T47D (cell line): ENCODE measurements at places on chromosomes 1 and 21.
A peak's percentile ranks its signal among the peaks of the same experiment; 100 is the strongest.

- no peak for DNase-seq
Observed at GRCh38 chr1:210254298-210254697, 21.7 kb downstream of the SERTAD4 start.

GRCh38 chr1:41504114-41505035, 19.9 kb upstream of the EDN2 start:
- no peak for DNase-seq

DNA sequence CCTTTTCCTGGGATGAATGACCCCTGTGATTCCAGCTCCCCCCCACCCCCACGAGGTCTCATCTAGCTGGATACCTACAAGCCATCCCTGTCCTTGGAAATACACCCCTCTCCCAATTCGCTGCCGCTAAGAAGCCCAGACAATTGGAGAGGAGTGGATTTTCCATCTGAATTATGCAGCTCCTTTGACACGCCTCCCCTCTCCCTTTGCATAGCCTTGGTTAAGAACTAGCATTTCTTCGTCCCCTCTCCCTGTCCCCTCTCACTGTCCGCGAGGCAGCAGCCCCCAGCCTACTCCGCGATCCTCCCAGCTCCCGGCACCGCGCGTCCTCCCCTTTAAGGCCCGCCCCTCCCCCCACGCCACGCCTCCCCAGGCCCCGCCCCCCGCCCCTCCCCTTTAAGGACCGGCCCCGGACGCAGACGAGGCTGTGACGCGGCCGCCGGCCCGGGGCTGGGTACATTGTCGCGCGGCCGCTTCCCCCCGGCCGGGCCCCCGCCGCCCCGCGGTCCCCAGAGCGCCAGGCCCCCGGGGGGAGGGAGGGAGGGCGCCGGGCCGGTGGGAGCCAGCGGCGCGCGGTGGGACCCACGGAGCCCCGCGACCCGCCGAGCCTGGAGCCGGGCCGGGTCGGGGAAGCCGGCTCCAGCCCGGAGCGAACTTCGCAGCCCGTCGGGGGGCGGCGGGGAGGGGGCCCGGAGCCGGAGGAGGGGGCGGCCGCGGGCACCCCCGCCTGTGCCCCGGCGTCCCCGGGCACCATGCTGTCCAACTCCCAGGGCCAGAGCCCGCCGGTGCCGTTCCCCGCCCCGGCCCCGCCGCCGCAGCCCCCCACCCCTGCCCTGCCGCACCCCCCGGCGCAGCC, at the start of gene MAPKAPK2:
TSS of gene MAPKAPK2 (plus strand) at position 428 of the 856 bp plus-strand sequence. CDS start at position 753, 325 bp downstream.
- DNase-seq: peak; percentile 81

DNA sequence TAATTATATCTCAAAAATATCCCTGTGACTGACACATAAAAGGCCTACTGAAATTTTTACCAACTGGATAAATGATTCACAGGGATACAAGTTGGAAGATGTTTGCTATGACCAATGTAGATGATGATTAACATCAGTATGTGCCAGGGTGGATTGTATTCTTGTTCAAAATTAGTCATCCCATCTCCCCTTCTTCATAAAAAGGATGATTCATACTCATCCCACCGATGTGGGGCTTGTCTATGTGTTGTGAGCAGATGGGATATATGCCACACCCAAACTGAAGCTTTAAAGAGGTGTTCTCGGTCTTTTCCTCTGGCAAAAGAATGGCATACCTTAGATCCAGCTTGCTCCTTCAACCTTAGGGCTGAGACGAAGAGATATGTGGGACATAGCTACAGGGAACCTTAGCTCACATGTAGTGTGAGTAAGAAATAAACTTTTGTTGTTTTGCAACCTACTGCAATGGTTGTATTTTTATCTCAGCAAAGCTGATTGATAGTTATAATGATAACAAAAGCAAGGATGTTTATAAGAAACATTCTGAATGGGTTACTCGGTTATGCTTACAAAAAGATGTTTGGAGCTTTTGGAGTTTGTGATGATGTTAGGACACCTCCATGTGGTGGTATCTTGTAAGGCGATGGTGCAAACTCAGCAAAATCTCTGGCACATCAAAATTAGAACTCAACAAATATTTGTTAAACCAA, 29.4 kb downstream of the SPATA17 start:
- peak; percentile 46 for DNase-seq

DNA sequence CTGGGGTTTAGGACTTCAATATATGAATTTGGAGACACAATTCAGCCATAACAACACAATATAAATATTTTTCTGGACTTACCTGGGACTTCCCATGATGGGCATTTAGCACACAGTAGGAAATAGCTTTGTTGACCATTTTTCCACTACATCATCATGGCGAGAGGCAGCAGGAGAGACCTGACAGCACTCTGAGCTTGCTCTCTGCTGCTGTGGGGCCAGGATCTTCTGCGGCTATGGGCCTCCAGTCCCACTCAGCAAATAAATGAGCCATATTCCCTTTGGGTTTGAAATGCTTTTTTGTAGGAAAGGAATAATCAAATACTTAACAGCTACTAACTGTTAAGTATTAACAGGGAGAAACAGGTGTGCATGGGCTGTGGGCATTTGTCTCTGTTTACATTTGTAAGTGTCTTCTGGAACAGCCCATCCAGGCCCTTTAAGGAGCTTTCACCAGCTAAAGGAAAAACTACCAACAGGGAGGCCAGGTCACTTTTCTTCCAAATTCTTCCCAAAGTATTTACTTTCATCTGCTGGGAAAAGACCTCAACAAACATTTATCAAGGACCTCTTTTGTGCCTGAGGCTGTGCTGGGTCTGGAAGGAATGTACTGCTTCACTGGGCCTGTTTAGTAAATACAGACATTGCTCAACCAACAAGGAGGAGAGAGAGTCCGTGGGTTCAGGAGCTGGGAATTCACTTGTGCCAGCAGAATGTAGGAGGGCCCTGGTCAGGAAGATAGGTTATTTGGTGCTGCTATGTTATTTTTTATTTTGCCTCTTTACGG, 133.2 kb downstream of the LRIG2 start:
- no peak for DNase-seq

DNA sequence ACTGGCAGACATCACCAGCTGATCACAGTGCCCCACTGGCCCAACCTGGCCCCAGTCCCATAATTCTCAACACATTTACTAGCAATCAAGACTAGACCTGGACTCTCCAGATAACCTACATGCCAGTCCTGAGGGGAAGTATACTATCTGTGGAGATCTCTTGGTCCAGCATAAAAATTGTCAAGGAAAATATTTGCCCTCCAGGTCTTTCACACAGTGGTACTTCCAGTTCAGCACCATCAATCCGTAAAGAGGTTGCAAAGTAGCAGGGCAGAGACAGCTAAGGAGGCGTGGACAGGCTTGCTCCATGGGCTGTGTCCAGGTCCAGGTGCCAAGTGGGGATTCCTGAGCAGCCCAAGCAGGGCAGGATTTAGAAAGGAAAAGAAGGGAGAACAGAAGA, 143.6 kb upstream of the BACE2 start:
- DNase-seq: peak; percentile 87

- DNase-seq: no peak
Observed at GRCh38 chr1:222785529-222785928, 29.3 kb upstream of the DISP1 start.

DNA sequence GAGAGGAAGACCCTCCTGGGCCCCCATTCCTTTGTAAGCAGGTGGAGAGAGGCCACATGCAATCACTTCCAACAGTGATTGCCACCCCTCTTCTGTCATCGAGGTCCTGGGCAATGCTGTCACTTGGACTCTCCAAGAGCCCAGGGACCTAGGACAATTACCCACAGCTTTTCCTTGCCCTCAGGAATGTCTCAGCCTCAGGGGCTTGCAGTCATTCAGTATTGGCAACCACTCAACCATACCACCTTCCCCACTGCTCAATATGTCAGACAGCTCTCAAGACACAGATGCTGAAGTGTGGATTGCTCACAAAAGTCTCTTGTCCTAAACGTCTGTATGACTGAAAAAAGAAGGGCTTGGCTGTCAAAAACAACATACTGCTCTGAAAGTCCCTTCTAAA, 87.8 kb downstream of the PTPN14 start:
- no peak for DNase-seq

- DNase-seq: no peak
Observed at GRCh38 chr1:220371324-220371723, 99.1 kb upstream of the RAB3GAP2 start.

- no peak for DNase-seq
Observed at GRCh38 chr1:159187647-159188374, 16.4 kb downstream of the CADM3 start.

DNA sequence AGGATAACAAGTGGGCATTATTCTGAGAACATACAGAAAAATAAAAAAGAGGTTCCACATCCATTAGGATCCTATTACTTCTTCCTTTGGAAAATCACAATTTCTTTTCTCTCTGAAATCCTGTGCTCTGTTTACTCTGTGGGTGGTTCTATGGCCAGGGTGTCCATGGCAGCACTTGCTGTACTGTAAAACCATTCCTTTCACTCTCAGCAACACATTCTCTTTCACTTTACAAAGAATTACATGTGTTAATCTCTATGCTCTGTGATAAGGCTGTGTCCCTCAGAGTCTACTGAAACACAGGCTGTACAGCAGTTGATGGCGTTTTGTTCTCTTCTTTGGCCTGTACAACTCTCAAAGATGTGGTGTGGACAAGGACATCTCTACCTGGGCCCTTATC, 524.1 kb downstream of the PTBP2 start:
- DNase-seq: no peak

DNA sequence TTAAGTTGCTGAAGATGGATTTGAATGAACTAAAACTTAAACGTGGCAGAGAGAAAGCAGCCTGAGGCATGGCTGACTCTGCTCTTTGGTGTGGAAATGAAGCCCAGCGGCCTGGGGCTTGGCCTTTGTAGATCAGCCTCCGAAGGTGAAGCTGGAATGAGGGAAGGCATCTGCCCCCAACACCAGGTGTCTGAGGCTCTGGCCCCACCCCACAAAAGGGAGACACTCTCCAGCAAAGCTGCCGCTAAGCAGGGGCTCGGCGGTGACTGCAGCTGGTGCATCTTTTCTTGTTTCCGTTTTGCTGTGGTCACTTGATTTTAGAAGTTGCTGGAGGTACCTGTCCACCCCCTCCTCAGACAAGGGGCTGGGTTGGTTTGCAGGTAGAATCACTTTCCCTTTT, 38.2 kb upstream of the NID1 start:
- DNase-seq: no peak

GRCh38 chr1:9596415-9597123, 7.9 kb downstream of the TMEM201 start:
- no peak for DNase-seq

GRCh38 chr1:229047840-229048620, 222.9 kb upstream of the RAB4A start:
- DNase-seq: no peak

DNA sequence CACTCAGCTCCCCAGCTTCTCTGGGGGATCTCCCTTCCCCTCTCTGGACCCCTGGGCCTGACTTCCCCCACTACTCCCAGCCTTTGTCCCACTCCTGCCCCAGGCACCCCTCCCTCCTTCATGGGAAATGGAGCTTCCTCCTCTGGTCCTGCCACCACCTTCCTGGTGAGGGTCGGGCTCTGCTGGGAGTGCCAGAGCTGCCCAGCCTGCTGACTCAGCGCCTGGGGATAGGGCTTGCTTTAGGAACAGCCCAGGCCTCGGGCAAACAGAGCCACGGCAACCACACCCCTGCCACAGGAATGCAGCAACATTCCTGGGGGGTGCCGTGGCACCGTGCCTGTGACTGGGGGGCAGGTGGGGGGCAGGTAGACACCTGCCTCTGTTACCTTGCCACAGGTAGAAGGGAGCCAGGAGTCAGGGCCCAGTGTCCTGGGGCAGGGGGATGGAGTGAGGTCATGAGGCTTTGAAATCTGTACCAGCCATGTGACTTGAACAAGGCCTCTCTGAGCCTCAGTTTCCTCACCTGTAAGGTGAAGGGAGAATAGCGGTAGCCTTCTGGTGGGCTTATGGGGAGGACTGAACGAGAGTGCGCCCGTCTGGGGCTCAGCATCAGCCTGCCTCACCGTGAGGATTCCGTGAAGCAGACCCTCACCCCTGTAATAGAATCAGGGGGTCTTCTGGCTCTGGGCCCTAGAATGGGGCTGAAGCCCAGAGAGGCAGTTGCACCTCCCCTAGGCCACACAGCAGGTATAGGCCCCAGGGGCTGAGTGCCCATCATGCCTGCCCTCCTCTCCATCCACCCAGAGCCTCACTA, 17.8 kb upstream of the EPHA2 start:
- no peak for DNase-seq

- no peak for DNase-seq
Observed at GRCh38 chr1:175208773-175209492, 16.4 kb upstream of the KIAA0040 start.

DNA sequence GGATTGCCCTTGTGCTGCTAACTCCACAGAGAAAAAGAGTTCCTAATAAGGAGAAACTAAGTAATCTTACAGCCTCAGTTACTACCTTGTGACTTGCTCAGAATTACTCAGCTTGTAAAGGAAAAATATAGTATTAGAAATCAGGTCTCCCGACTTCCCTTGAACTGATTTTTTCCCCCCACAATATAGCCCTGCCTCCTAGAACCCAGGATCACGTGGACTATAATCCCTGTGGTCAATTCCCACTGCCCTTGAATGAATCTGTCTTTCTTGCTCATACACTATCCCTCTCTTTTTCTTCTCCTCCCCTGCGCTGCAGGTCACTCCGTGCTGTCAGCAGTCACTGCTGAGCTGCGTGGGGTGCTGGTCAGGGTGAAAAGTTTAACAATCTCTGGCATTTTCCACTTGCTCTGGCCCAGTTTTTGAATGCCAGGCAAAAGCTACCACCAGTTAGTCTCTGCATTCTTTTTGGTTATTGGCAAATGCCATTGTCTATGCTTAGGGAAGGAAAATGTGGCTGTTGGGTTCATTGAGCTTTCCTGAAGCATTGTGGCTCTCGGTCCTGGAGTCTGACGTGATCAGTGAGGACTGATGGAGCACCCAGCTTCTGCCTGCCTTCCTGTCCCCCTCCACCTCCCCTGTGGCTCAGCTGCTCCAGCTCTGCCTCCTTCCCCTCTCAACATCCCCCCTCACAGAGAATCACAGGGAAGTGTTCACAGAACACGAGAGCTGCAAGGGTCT, 1.9 kb upstream of the MYOC start:
- DNase-seq: no peak

DNA sequence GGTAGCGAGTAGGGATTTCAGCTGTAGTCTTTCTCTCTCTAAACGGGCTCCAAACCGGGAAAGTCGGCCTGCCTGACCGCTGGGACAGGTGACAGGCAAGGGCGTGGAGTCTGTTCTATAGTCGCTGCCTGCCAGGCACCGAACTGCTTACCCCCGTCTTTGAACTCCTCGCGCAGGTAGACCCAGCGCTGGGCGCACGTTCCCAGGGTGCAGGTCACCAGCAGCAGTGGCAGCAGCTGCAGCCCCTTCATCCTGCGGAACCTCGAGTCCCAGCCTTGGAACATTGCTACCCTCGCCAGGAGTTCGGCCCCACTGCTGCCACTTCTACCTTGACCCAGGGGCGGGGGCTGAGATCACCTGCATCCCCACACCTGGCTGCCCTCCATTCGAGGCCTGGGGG, 22.2 kb upstream of the OSBPL9 start:
- no peak for DNase-seq

GRCh38 chr1:78760858-78761257, 111.2 kb downstream of the IFI44 start:
- DNase-seq: no peak

GRCh38 chr1:212641956-212642355, 33.4 kb downstream of the ATF3 start:
- no peak for DNase-seq

GRCh38 chr21:20882462-20883407, 115.5 kb upstream of the NCAM2 start:
- peak; percentile 73 for DNase-seq
